ENCODE measurements at places on chromosomes 2 and 18. TPM values are rescaled to one million over a fixed set of nuclear protein-coding genes. Genes with fewer than 3 reads are reported as not detected.

TCF23 gene
- not detected for polyA plus RNA-seq

DYTN gene
- not detected for polyA plus RNA-seq

RAX gene
- polyA plus RNA-seq, result 0.16 TPM

FSIP2 gene
- 3.0 TPM for polyA plus RNA-seq

ASXL3 gene
- polyA plus RNA-seq, result 0.33 TPM

FAM237A gene
- polyA plus RNA-seq, result not detected

AKAIN1 gene
- polyA plus RNA-seq, result not detected

KCNIP3 gene
- 0.32 TPM for polyA plus RNA-seq

SELENOI gene
- polyA plus RNA-seq, result 8.4 TPM

AMER3 gene
- not detected for polyA plus RNA-seq

CAVIN2 gene
- not detected for polyA plus RNA-seq

DAW1 gene
- polyA plus RNA-seq, result 0.71 TPM

FTCDNL1 gene
- polyA plus RNA-seq, result 2.3 TPM

ANKRD29 gene
- polyA plus RNA-seq, result 36.6 TPM

KIF5C gene
- 37.8 TPM for polyA plus RNA-seq

NYAP2 gene
- polyA plus RNA-seq, result not detected

MEX3C gene
- 30.9 TPM for polyA plus RNA-seq

TGFA gene
- 1.4 TPM for polyA plus RNA-seq

DLX1 gene
- polyA plus RNA-seq, result not detected

ALPG gene
- 0.89 TPM for polyA plus RNA-seq

TSPYL6 gene
- not detected for polyA plus RNA-seq

GCG gene
- not detected for polyA plus RNA-seq

SPP2 gene
- not detected for polyA plus RNA-seq

MAP3K19 gene
- polyA plus RNA-seq, result not detected

MYO1B gene
- 26.4 TPM for polyA plus RNA-seq

DUSP2 gene
- 6.6 TPM for polyA plus RNA-seq

SLC9A2 gene
- polyA plus RNA-seq, result 0.03 TPM

UPP2 gene
- polyA plus RNA-seq, result not detected

TUBA3E gene
- 0.31 TPM for polyA plus RNA-seq

DSG4 gene
- not detected for polyA plus RNA-seq

KLHL41 gene
- not detected for polyA plus RNA-seq

LRP2 gene
- polyA plus RNA-seq, result 0.49 TPM

FBXO36 gene
- 5.8 TPM for polyA plus RNA-seq

POLR1B gene
- polyA plus RNA-seq, result 16.2 TPM

GPR148 gene
- 0.16 TPM for polyA plus RNA-seq

DPP4 gene
- polyA plus RNA-seq, result 1.0 TPM

MROH2A gene
- not detected for polyA plus RNA-seq

WDR35 gene
- 5.3 TPM for polyA plus RNA-seq

FAM228A gene
- 0.11 TPM for polyA plus RNA-seq

SLC5A7 gene
- polyA plus RNA-seq, result not detected

RGPD3 gene
- polyA plus RNA-seq, result not detected

ALK gene
- polyA plus RNA-seq, result not detected

FBLN7 gene
- 0.16 TPM for polyA plus RNA-seq

Data from GM23338 (cell line).